ENCODE measurements at places on chromosomes 1 and 21.

DNA sequence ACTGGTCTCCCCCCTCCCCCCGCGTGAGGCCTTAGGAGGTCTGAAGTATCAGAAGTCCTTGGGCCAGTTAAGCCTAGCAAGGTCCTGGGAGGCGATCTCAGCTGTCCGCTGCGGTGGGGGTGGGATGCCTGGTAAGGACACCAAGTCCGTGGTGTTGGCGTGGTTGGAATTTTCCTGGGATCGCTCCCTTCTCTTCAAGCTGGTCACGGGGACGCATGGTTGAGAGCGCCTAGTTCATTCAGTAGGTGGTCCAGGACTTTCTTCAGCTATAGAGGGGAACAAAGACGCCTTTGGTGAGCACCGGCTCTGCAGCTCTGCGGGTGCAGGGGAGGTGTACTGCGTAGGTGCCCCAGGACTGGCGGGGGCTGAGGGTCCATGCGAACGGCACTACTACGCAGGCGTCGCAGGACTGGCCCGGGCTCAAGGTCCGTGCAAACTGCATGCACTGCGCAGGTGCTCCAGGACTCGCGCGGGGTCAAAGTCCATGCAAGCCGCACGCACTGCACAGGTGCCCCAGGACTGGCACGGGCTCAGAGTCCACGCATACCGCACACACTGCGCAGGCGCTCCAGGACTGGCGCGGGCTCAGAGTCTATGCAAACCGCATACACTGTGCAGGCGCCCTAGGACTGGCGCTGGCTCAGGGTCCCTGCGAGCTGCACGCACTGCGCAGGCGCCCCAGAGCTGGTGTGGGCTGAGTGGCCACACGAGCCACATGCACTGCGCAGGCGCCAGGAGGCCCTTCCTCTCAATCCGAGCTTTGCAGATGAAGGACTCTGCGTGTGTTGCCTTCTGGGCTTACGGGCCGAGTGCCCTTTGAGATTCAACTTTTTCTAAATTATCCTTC, 36.6 kb upstream of the HMGN1 start:
- DNase-seq: peak; percentile 57

DNA sequence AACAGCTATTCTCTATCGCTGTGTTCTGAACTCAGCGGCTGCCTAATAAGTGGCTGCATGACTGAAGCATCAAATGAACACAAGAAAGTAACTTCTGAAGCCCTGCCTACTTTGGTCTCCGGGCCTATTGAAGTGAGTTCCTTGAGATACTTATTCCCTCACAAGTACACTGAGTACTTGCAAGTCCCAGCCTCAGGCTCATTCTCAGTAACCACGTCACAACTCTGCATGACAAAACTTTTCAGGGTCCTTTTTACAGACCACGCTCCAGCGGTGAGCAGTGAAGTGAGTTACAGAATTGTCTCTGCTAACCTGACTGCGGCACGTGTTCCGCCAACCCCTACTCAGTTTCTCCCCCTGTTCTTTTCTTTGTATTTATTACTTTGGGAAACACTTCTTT, 1342.7 kb upstream of the ADGRL4 start:
- no peak for DNase-seq

- DNase-seq: no peak
Measured at GRCh38 chr21:17602874-17603273, 9.8 kb downstream of the BTG3 start.

DNA sequence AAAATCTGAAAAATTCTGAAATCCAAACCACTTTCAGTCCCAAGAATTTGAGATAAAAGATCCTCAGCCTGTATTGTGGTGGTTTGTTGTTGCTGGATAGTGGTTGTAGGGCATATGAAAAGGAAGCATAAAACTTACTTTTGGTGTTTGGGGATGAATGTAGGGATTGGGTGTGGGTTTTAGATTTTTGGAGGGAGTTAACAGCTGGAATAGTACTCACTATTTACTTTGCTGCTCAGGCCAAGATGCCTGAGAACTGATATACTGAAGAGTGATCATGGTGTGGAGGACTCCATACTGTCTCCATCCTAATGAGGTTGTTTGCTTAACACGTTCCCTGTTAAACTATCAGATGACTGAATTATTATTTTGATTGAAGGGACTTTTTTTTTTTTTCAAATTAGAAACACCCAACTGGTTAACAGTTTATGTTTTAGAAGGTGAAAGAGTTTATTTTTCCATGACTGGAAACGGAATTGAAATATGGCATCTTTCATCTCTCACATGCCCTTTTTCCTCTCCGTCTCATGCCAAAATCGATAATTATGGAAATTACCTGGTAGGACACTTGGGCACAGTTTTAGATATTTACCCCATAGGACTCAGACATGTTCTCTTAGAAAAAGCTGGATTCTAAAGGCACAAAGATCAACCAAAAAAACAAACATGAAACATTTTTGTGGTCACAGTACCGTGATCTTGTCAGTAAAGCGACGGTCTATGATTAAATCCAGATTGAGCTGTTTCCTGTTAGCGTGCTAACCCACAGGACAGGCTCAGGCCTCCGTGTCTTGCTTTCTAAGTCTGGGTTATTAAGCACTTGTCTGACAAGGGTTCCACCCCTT, 37.3 kb downstream of the RGL1 start:
- no peak for DNase-seq

Data from CD8-positive, alpha-beta T cell (primary cell).